M059J (cell line): ENCODE measurements at places on chromosomes 11 and 22.
A peak's percentile ranks its signal among the peaks of the same experiment; 100 is the strongest.

DNA sequence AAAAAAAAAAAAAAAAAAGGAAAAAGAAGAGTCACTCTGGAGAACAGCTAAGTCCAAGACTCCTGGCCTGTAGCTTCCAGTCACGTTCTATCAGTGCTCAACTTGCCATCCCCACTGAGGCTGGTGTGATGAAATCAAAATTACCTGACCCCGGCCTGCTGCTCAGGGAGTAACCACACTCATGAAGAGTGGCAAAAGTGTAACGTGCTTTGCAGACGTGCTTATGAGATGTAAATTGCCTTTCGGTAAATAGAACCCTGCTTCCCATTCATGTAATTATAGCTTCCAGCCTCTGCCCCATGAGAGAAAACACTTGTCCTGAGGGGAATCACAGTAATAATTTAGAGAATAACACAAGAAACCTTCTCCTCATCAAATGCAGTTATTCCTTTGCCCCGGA is 28.2 kb upstream of the CHKA start:
- DNase-seq = no peak

DNA sequence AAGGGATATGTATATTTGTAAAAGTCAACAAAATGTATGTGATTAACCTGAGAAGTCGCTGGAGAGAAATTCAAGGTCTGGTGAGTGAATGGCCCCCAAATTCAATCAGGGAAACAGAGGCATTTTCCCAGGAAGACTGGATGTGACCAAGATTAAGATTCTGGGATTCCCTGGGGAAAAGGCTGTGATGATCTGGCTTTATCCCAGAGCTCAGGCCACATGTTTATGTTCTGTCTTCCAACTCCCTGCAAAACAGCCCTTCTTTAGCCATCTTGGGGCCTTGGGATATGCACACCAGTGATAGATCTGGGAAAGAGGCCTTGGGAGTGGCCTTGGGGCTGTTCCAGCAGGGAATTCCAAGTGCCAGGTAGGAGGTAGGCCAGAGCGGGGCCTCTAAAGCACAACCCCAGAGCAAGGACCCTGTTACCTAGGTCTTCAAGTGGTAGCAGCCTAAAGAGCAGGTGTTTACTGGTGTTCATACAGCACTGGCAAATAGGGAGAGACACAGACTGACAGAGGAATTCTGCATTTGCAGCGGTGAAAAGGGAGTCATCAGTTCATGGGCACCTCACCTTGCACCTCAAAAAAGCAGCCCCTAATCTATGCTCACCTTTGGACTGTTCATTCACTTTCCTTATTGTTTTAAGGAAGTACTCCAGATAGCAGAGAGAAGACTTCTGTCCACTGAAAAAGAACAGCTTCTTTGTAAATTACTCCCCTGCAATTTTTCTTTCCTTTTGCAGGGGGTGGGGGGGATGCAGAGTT is 312.4 kb downstream of the BUD13 start:
- DNase-seq = no peak

- peak; percentile 34 for DNase-seq
Observed at GRCh38 chr22:46149512-46150033, 753 bp upstream of the PPARA start.

- no peak for DNase-seq
Observed at GRCh38 chr11:84922836-84923235, 704.3 kb downstream of the DLG2 start.

DNA sequence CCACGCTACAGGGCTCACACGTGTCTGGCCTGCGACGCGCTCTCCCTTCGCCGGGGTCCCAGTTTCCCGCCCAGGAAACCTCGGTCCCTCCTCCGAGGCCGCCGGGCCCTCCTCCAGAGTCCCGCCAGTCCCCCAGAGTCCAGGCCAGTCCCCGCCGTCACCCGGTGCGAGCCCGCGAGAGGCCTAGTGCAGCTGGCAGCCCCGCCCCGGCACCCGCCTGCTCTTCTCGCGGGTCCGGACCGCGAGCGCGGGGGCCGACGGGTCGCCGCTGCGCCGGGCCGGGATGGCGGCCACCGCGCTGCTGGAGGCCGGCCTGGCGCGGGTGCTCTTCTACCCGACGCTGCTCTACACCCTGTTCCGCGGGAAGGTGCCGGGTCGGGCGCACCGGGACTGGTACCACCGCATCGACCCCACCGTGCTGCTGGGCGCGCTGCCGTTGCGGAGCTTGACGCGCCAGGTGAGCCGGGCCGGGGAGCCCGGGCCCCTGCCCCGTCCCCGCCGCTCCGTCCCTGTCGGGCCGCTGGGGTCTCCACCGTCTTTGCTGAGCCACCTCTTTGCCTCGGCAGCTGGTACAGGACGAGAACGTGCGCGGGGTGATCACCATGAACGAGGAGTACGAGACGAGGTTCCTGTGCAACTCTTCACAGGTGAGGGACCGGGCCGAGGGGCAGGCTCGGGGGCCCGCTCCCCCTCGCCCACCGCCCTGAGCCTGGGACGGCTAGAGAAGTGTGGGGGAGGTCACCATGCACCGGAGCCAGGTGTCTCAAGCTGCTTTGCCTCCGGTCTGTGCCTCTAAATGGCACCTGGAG is at the start of gene PTPMT1:
TSS of gene PTPMT1 (plus strand) at position 260 of the 809 bp plus-strand sequence. CDS start at position 284, 24 bp downstream.
- DNase-seq = peak; percentile 76

DNA sequence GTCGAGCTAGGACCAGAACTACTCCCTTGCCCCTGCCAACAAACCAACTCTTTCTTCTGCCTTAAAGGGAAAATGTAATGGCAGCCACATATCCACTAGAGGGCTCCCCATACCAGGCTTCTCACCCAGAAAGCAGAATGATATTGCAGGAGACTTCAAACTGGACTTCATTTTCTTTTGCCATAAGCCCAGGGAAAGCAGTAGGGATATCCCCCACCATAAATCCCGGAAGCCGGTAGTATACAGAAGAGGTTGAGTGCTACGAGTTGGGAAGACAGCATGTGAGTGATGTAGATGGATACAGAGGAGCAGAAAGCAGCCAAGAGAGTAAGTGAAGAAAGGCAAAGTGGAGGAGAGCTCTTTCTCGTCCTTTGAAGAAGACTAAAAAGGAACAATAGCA is 12.1 kb downstream of the PLAAT5 start:
- peak; percentile 70 for DNase-seq

- DNase-seq = no peak
Observed at GRCh38 chr11:7983832-7984590, 3.1 kb upstream of the EIF3F start.

- no peak for DNase-seq
Observed at GRCh38 chr11:70192666-70193410, 10.3 kb upstream of the FADD start.

DNA sequence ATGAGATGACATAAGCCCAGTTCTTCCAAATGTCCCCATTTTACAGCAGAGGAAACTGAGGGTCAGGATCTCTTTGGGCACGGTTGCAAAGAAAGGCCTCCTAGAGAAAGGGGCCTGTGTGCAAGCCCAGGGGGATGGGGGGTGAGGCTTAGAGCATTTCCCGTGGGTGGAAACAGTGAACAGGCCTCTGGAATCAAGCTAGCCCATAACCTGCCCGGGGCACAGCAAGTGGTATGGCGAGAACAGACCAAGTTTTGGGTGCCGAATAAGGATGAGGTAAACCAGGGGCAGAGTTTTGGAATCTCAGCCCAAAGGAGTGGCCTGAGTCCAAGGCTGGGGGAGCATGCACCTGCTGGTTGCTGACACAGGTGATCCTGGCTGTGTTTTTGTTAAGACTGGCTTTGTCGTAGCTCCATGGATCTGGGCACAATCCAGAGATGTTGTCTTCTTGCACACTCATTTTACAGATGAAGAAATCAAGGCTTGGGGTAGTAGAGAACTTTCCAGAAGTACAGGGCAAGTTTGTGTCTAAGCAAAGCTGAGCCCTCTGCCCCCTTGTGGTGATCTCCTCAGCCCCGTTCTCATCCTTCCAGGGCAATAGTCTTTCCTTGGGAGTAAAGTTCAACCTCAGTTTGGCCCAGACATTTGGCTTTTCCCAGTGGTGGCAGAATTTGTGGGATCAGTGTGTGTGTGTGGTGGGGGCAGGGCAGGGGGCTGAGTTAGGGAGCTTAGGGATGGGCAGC is 53.5 kb upstream of the MYEOV start:
- no peak for DNase-seq

DNA sequence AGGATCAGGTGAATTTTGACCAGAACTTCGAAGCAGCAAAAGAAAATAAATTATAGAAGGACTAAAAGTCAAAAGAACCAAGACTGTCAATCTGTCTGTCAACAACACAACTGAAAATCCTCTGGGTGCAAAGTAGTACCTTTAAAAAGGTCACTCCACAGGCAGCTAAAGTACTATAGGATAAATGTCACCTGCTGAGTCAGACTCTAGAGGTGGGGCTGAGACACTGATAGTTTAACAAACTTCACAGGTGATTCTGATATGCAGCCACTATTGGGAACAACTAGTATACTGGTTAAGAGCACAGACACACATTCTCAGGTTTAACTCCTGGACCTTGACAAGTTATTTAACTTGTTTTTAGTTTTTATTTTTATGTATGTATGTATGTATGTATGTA is 107.3 kb downstream of the FCHSD2 start:
- DNase-seq = no peak

GRCh38 chr11:1927026-1927847 is 7.7 kb downstream of the TNNT3 start:
- DNase-seq = no peak

DNA sequence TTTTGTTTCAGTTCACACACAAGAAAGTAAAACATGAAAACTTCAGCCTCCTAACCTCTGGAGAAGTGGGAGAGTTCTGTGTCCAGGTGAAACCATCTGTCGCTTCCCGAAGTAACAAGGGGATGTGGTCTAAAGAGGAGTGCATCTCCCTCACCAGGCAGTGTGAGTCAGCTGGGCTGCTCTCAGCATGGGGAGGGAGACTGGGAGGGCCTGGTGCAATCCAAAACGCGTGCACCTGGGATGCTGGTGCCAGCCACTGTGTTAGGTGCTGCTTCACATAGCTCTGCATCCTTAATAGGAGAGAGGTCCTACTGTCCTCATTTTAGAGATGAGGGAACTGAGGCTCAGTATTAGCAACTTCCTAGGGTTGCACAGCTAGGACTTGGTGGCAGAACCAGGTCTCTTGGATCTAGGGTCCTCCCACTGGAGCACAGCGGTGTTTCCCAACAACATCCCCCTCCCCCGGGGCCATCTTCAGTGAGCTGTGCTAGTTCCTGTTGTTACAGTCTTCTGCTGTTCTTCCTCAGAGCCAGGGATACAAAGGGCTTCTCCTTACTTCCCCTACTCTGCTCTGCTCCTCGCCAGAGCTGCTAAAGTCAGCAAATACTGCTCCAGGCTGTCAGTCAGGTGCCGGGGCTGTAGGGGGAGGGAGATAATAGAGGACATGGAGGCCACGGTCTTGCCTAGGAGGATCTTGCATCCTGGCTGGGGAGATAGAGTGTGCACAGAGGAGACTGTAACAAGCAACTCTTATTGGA is 8.0 kb downstream of the IL10RA start:
- DNase-seq = no peak

DNA sequence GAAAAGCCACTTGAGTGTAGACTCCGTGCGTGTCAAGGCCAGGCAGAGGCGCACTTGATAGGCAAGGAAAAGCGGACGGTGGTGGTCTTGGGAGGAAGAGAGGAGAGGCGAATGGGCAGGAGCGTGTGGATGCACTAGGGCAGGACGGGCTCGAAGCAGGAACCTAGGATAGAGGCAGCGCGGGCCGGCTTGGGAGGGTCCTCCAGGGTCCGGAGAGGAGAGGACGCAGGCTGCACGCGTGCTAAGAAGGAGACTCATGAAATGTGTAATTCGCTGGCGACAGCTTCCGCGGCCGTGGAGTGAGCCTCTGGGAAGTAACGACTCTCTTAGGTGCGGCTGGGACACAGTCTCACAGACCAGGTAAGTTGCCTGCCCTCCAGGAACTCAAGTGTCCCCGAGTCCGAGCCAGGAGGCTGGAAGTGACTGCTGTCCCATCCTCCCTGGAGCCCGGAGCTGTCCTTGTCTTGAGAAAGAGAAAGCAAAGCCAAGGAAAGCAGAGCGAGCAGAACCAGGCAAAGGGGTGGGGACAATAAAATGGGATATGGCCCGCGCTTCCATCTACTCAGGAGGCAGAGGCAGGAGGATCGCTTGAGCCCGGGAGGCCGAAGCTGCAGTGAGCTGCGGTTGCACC is 874 bp upstream of the IL17RA start:
- DNase-seq = no peak

DNA sequence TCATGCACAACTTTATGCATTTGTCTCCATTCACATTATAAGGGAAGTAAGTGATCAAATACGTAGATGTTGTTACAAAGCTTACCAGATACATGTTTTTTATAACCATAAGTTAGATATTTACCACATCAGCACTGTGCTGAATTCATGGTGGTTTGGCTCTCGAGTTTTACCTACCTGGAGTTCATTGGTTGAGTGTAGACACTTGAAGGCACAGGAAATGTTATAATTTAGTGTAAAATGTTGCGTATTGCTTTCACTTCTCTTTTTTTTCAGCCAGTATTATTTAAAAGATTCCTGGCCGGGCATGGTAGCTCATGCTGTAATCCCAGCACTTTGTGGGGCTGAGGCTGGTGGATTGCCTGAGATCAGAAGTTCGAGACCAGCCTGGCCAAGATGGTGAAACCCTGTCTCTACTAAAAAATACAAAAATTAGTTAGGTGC is 53.1 kb upstream of the GRK2 start:
- no peak for DNase-seq

DNA sequence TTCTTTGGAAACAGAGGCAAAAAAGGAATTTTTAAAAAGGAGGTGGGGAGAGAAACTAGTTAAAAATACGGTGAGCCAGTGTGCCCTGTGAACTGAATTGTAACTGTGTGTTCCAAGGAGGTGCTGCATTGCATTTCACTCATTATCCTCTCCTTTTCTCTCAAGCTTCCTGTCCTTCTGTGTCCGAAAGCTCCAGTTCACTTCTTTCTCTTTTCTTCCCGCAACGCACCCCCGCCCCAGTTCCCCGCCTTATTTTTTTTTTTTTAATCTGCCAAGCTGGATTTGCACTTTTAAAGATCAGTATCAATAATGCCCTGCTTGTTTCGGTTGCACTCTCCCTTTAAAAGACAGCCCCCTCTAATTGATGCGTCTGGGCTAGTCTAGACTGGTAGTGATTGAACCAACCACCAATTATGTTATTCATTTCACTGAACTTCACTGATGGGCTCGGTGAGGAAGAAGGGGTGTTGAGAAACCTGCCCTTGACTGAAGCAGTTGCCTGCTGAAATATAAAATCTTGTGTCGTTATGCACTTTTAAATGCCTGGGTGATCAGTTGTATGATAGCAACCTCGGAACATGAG is 18.5 kb downstream of the BLID start:
- peak; percentile 51 for DNase-seq

DNA sequence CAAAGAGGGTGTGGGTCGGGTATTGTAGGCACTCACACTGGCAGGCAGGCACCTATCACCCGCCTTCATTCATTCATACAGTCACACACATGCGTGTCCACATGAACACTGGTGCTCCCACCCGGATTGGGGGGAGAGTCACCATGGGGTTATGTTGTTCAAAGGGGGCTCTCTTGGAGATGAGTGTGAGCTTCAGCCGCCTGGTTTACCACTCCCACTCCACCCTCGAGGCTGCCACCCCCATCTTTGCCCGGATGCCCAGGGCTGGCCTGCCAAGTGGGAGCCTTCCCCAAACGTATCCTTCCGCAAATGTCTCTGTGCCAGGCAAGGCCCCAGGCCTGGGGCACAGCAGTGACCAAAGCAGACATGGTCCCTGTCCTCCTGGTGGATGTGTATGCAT is 22.6 kb downstream of the MRGPRD start:
- no peak for DNase-seq
